ENCODE measurements at places on chromosomes 13 and 19. TPM values are rescaled to one million over a fixed set of nuclear protein-coding genes. Genes with fewer than 3 reads are reported as not detected.

The PINLYP gene
- 1.5 TPM for total RNA-seq

- DNase-seq, result no peak
Measured at GRCh38 chr19:30596813-30597399, 224.7 kb downstream of the ZNF536 start.

The NRTN gene
- 8.3 TPM for total RNA-seq

DNA sequence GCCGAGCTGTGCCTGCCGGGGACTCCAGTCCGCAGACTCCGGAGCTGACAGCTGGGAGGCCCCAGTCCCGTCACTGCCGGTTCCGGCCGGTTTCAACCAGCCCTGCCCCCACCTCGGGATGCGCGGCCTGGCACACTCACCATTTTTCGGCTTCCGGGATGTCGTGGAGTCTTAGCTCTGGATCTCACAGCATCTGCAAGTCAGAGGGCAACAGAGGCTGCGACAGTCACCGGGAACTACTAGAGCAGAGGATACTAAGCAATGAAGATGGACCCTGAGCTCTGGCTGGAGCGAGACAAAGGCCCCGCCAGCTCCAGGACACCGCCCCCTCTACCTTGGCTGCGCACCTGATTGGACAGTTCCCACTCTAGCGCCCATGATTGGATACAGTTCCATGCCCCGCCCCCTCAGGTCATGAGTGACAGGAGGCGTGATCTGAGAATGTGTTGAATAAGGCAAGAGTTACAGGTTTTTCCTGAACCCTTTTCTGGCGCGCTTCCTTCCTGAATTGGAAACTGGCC lies at the start of gene ZNF682:
TSS of gene ZNF682 (minus strand) at position 303 of the 521 bp plus-strand sequence. CDS start at position 143, 160 bp downstream.
- peak; percentile 97 for DNase-seq

The FOXA3 gene
- 4.5 TPM for total RNA-seq

DNA sequence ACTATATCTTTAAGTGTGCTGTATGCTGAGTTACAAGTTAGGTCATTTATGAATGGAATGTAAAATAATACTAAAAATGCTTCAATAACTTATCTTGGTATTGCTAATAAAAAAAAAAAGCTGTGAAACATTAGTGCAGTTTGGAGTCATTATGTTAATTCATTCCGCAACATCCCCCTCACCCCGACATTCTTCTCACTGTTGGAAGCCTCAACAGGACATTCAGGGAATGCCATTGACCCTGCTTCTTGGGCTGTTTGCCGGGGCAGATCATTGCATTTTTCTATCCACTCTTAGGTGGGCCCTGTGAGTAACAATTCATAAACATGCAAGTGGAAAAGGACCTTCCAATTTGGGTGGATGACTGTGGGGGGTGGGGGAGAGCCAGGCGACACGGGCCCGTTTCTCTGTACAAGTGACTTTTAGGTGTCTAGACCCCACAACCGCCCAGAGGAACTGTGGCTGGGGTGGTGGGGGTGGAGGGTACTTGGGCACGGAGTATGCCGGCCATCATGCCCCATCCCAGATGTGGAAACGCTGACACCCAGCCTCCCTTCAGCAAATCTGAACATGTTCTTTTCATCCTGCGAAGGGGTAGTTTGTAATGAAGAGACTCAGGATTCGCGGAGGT lies 185.9 kb downstream of the ZNF536 start:
- DNase-seq, result no peak
